ENCODE measurements at places on chromosomes 2 and 18. TPM values are rescaled to one million over a fixed set of nuclear protein-coding genes. Genes with fewer than 3 reads are reported as not detected.

LRRC30 gene
- 8.0 TPM for polyA plus RNA-seq

VWA3B gene
- 0.21 TPM for polyA plus RNA-seq

C2orf72 gene
- 1.1 TPM for polyA plus RNA-seq

KCNE4 gene
- 6.4 TPM for polyA plus RNA-seq

GRCh38 chr18:22847867-22848451 lies 85.2 kb upstream of the RBBP8 start:
- DNase-seq = no peak

RRM2 gene
- polyA plus RNA-seq = 41.9 TPM

GRCh38 chr2:72920318-72921087 lies 3.2 kb downstream of the EMX1 start:
- DNase-seq = peak; percentile 60

DTNB gene
- 6.7 TPM for polyA plus RNA-seq

GRCh38 chr2:105125428-105125827 lies 87.6 kb downstream of the MRPS9 start:
- no peak for DNase-seq

CHPF gene
- 69.0 TPM for polyA plus RNA-seq

DNA sequence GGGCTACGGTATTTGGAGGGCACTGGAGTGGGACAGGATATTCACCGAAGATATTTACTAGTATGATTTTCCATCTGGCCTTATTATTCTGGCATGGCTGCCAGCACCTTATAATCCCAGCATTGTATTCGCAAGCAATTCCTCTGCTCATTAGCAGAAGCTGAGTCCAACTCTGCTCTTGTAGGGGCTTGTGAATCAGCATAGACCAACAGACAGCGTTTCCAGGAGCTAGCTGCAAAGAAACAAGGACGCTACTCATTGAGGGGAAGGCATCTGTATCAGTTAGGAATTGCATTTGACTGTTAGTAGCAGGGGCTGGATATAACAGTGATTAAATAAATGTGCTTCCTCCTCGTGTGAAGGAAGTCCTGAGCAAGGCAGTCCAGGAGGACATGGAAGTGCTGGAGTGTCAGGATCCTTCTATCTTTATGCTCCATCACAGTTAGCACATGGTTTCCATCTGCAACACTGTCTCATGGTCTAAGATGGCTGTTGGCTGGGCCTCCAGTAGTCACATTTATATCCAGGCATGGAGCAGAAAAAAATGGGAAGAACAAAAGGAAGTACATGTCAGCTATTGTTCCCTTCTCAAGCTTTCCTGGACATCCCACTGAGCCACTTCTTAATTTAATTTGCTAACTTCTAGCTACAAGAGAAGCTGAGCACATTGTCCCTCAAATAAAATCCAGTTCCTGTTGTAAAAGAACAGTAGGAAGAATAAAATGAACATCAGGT lies 214.1 kb downstream of the C1D start:
- DNase-seq = no peak

- no peak for DNase-seq
Observed at GRCh38 chr2:5921081-5921642, 229.0 kb downstream of the SOX11 start.

DNA sequence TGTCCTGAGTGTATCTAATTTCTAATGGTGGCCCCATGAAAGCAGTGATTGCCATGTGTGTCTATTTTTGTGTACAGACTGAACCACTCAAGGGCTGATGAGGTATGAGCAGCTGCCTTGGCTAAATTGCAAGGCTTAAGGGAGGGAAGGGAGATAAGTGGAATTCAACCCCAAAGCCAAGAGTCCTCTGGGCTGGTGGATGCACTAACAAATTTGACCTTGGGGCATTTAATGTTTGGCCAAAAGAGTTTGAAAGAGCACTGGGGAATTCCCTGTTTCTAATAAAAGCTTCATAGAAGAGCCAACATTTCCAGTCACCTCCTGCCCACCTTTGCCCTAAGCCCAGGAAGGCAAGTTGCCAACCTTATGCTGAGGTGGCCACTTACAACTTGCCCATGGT lies 172.1 kb downstream of the SETBP1 start:
- DNase-seq = peak; percentile 85

DNA sequence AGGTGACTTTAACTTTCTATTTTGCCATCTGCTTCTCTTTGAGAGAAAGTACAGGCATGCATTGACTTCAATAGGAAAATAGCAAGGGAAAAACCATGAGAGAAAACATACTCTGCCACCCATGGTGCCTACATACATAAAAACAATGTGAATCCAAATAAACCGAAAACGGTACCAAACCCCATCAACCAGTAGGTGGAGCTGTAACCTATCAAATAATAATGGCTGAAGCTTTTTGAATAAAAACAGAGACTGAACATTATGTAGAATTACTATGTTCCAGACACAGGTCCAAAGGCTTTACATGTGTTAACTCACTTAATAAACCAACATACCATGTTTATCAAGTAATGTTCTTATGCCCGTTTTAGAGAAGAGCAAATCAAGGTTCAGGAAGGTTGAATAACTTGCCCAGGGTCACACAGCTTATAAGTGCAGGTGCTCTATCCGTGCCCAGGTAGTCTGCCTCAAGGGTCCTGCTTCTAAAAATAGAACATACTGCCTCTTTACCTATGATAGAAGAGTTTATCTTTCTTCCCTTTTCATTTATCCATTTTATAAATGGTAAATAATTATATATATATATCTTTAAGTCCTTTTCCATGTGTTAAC lies 293.9 kb upstream of the SYT4 start:
- DNase-seq = peak; percentile 77

SGPP2 gene
- 1.5 TPM for polyA plus RNA-seq

C2orf92 gene
- polyA plus RNA-seq = 21.1 TPM

- DNase-seq = peak; percentile 73
Observed at GRCh38 chr18:11040823-11041656, 108.3 kb downstream of the PIEZO2 start.

- DNase-seq = no peak
Observed at GRCh38 chr2:231300722-231301076, 94.8 kb upstream of the B3GNT7 start.

DNA sequence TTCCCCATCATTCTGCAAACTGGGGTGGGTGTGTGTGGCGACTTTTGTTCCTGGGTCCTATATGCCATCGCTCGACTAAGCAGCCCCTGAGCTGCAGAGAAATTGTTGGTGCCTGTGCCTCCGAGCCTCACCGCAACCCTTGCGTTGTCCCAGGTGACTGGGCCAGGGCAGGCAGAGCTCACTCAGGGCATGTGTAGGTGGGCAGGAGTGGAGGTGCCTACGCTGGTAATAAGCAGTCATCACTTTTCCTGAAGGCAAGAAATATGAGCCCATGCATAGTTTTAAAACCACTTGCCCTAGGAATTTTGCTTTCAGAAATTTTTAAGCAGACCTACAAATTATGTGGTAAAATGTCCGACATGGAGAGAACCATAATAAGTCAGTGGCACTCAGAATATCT lies 197.8 kb downstream of the SMAD7 start:
- no peak for DNase-seq

POTEC gene
- 0.04 TPM for polyA plus RNA-seq

GRCh38 chr2:51103205-51103604 lies 71.3 kb upstream of the NRXN1 start:
- DNase-seq = peak; percentile 62

- peak; percentile 90 for DNase-seq
Observed at GRCh38 chr2:74502720-74503505, 3.5 kb upstream of the LBX2 start.

- peak; percentile 92 for DNase-seq
Observed at GRCh38 chr2:12106440-12107080, 360.1 kb downstream of the LPIN1 start.

PLGLB1 gene
- 1.4 TPM for polyA plus RNA-seq

DNA sequence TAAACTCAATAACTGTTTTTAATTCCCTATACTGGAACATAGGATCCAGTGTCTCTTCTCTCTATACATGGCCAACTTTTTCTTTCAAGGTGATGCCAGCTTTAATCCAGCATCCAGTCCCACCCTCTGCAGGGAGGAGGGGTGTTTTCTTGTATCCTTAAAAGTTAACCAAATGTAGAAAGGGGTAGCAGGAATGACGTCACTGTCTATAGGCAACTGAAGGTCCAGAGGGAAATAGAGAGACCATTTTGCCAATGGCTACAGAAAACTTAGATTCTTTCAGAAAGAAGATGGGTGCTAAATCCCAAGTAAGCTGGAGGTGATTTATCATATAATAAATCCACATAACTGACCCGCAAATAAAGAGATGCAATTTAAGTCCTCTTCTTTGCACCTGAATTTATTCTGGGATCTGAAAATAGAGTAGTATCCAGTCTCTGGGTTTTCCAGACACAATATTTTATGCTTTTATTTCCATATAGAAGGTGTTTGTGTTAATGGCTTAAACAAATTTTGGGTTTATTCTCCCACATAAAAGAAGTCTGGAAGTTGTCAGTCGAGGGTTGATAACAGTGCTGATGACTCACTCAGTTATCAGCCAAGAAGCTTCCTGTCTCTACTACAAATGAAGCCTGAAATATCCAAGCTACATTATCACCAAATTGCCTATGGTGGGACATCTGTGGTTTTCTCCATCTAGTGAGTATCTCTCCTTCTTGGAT lies 5.7 kb upstream of the DNER start:
- DNase-seq = no peak

DNA sequence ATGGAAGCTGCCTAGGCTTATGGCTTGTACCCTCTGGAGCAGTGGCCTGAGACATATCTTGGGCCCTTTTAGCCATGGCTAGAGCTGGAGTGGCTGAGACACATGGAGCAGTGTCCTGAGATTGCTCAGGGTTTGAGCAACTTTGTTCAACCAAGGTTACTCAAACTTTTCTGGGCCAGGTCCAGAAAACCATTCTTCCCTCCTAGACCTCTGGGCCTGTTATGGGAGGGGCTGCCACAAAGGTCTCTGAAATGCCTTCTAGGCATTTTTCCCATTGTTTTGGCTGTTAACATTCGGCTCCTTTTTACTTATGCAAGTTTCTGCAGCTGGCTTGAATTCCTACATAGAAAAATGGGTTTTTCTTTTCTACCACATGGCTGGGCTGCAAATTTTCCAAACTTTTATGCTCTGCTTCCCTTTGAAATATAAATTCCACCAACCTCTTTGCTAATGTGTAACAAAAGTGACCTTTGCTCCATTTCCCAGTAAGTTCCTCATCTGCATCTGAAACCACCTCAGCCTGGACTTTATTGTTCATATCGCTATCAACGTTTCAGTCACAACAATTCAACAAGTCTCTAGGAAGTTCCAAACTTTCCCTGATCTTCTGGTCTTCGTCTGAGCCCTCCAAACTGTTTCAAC lies 84.9 kb upstream of the MAP4K3 start:
- no peak for DNase-seq

HNRNPLL gene
- 43.5 TPM for polyA plus RNA-seq

PDK1 gene
- polyA plus RNA-seq = 14.7 TPM

DNA sequence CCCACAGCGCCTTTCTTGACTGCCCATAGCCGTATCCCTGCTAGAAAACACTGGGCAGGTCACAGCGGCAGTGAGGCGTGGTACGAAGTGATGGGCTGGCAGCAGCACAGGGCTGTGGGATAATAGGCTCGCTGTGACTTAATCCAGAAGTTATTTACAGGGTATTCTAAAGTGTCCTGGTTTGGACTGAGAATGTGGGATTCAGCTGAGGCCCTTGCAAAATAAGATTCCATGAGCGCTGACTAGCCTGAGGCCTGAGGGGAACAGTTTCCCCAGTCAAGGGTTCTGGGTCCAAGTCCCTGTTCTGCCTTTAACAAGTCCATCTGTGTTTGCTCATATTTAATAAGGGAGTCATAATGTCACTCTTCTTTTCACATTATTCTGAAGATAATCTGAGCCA lies 34.6 kb downstream of the SETBP1 start:
- peak; percentile 69 for DNase-seq

RAB27B gene
- polyA plus RNA-seq = 0.34 TPM

GRCh38 chr2:202638721-202639120 lies 4.0 kb downstream of the FAM117B start:
- DNase-seq = no peak

DNA sequence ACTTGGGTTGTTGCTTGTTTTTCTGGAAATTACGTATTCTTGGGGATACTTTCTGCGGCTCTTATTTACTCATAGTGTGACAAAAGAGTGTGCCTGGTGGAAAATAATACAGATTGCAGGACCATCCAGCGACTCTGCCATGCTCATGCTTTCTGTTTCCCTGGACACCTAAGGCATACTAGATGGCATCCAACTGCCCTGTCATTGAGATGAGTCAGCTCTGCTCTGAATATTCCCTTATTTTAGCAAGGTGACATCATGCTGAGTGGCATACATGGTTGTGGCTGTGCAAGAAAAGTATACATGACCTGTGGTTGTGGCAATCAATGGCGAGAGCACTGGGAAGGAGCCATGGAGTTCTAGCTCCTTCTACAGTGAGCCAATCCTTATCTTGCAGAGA lies 471.0 kb downstream of the TMEM182 start:
- no peak for DNase-seq

HOXD11 gene
- polyA plus RNA-seq = not detected

ABHD1 gene
- polyA plus RNA-seq = 0.45 TPM

ZNF804A gene
- polyA plus RNA-seq = 0.41 TPM

DNA sequence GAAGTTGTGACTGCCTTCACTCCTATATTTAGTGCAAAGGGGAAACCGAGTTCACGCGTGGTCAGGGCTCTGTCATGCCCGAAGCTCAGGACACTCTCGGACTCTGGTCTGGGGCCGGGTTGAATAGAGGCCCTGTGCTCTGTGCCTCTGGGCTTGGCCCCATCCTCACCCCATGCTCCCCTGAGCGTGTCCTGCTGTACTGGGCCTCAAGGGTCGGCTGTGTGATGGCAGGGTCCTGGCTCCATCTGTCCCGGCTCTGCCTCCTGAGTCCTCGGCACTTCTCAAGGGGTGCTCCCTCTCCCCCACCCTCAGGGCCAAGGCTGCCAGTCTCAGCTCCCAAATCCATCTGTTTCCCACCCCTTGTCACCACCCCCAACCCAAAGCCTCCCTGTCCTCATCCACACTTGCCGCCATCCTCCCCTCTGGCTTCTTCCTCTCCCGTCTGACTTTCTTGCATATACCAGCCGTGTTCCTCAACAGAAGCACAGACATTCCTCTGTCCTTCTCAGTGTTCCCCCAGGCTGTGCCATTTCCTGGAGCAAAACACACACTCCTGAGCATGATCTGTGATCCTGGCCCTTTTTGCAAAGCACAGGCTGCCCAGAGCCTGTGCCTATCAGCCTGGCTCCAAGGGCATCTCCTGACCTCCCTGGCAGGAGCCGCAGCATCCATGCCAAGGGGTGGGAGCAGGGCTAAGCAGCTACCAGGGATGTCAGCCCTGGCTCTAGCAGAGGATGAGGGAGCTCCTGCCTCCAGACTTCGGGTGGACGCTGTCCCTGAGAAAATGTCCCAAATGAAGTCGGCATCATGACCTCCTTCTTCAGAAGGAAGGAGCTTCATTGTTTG lies 64.2 kb upstream of the OTOS start:
- no peak for DNase-seq

DNA sequence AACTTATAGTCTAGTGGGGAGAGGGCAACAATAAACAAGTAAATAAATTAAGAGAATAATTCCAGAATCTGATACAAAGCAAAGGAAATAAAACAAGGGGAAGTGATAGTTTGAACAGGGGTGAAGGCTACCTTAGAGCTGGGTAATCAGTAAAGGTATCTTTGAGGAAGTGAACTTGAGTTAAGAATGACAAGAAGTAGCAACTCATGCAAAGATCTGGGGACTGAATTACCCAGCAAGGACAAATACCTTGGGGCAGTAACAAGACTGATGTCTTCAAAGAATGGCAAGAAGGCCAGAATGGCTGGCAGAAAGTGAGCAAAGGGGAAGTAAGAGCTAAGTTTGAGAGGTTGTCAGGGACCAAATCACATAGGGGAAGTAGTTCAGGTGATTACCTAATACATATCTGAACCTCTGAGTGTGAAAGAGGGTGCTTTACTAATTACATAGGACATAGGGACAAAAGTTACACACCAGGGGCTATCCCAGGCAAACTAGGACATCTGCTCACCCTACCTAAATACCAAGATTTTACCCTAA lies 244.6 kb upstream of the HNRNPA3 start:
- DNase-seq = no peak

CD226 gene
- polyA plus RNA-seq = 0.66 TPM

Data from muscle of leg (tissue), 16 donors.